Activated naive CD8-positive, alpha-beta T cell treated with anti-CD3 and anti-CD28 coated beads for 36 hours (primary cell): ENCODE measurements at places on chromosomes 3 and 15. TPM values are rescaled to one million over a fixed set of nuclear protein-coding genes. Genes with fewer than 3 reads are reported as not detected.

- H3K4me1 ChIP-seq: peaks cover 13% of the 10 kb centered on the region
- no peaks in the 10 kb centered on the region for H3K27me3 ChIP-seq
- no peak for DNase-seq
- no peak overlapping the region for H3K27ac ChIP-seq
Observed at GRCh38 chr3:195208631-195209030, 62.3 kb downstream of the XXYLT1 start.

- H3K27ac ChIP-seq: no peak overlapping the region
- peaks cover 5% of the 10 kb centered on the region for H3K27me3 ChIP-seq
- H3K36me3 ChIP-seq: no peaks in the 10 kb centered on the region
- DNase-seq: no peak
- no peaks in the 10 kb centered on the region for H3K4me1 ChIP-seq
- no peak overlapping the region for H3K4me3 ChIP-seq
Observed at GRCh38 chr15:70967646-70968045, 75.0 kb downstream of the LRRC49 start.

Gene C2CD4B
- total RNA-seq: not detected

Gene COL6A6
- not detected for total RNA-seq

- H3K4me3 ChIP-seq: peak overlapping the region; percentile 89
- no peak for DNase-seq
- H3K36me3 ChIP-seq: peaks cover 5% of the 10 kb centered on the region
- H3K27me3 ChIP-seq: peaks cover 5% of the 10 kb centered on the region
- H3K27ac ChIP-seq: peak overlapping the region; percentile 95
Observed at GRCh38 chr3:185586686-185587039, 568 bp downstream of the SENP2 start.
